ENCODE measurements at places on chromosomes 11 and 22.

DNA sequence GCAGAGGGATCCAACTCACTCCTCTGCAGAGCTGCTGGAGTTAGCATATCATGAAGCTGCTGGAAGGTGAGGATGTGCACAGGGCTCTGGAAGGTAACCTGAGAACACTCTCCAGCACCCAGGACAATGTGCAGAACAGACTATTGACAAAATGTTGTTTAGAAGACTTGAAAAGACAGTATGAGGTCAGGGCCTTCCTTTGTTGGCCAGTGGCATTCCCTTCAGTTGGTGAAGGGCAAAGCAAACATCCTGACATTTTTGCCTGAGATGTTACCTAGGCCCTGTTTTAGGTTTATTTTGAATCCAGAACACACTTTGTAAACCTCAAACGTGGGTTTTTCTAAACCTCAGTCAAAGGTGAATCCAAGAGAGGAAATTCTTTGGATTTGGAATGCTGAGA lies 67.8 kb downstream of the DEPDC5 start:
- no peak for DNase-seq

GRCh38 chr11:42237701-42238235 lies 778.3 kb upstream of the LRRC4C start:
- no peak for DNase-seq

DNA sequence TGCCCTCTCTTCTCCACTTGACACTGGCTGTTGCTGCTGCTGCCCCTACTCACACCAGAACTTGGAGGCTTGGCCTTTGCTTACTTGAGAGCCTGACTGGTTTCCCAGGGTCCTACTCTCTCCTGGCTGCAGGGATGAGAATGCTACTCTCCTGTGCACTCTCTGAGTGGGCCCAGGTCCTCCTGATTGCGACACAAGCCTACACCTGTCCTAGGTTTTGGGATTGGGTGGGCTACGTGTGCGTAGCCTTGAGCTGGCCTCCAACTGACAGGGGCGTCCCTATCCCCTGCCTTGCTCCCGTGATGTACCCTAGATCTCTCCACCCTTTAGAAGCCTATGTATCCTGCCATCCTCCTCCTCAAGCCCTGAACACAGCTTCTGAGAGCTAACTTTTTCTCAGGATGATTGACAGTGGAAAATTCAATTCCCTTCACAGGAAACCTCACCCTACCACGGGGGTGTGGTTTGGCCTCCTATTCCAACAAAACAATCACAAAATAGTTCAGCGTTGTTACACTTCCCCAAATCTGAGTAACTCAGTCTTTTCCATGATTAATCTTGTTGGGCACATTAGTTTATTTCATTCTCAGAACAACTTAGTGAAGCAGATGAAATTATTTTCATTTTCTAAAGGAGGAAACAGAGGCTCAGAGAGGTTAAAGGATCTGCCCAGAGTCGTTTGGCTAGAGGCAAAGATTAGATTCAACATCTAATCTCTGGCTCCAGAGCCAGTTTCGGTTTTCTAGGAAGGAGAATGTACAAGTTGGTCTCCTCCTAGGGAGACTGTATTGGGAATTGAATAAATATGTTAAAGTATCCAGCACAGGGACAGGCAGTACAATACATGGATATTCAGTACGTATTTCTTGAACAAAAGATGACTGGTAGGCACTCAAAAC lies 17.6 kb upstream of the AMOTL1 start:
- DNase-seq = no peak

DNA sequence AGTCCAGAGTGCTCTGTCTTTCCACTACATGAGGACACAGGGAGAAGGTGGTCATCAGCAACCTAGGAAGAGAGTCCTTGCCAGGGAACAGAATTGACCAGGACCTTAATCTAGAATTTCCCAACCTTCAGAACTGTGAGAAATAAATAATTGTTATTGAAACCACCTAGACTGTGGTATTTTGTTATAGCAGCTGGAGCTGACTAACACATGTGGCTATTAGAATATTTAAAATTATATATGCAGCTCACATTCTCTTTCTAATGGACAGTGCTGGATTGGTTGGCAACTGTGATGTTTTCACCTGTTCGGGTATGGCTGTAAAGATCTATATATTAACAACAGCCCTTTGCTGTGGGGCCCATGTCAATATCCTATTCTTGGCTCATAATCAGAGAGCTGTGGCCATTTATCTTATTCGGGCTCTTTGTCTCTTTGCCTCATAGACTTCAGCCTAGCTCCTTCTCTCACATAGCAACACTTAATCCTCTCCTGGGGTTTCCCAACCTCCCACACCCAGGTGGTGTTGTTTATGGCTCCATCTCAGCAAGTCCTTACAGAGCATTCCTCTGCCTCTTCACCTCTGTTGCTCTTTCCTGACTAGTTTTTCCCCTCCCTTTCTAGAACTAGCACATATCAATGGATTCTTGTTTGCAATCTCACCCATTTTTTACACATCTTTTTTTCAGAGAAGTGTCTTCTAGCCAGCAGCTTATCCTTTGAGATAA lies 46.4 kb upstream of the AMOTL1 start:
- peak; percentile 64 for DNase-seq

DNA sequence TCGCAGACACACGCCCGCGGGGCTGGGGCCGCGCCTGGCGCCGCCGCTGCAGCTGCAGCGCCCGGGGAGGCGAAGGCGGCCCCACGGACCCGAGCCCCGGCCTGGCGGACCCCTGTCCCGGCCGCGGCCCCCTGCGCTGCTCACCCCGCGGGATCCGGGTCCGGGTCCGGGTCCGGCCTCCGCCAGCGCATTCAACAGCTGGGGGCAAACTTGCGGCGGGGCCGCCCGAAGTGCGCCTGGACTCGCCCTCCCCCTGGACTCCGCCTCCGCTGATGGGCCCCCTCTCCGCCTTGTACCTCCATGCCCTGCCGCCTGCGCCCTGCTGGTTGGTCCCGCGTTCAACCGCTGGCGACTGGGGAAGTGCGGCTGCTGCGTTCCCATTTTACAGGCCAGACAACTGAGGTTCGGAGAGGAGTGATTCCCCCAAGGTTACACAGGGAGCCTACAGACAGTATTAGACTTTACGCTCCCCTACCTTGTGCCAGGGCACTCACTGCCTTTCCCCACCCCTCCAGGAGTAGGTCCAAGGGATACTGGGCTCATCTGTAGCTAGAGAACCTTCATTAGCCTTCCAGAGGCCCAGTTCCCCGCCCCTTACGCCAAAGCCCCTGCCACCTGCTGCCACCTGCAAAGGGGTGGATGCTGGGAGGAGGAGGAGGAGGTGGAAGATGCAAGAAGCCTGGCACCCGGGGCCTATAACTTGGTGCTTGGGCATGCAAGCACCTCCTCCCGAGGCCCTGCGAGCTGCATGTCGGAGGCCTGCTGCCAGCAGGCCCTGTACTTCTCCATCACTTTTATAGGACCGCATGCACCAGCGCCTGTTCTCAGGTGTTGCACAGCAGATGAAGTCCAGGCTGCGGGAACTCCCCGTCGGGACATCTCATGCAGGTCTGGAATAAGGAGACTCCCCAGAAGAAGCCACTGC lies 694 bp upstream of the ELFN2 start:
- DNase-seq = no peak

- DNase-seq = no peak
These were observed 68.9 kb upstream of the POU2AF2 start for GRCh38 chr11:111176603-111177002.

GRCh38 chr11:44112091-44112821 lies 16.8 kb downstream of the EXT2 start:
- DNase-seq = peak; percentile 33

- DNase-seq = no peak
These were observed at the start of gene LMO2 for GRCh38 chr11:33891714-33892327. TSS of gene LMO2 (minus strand) at chr11:33892076. CDS start at chr11:33869716, 22,360 bp downstream.

GRCh38 chr22:47605886-47606285 lies 843.4 kb downstream of the TBC1D22A start:
- no peak for DNase-seq

DNA sequence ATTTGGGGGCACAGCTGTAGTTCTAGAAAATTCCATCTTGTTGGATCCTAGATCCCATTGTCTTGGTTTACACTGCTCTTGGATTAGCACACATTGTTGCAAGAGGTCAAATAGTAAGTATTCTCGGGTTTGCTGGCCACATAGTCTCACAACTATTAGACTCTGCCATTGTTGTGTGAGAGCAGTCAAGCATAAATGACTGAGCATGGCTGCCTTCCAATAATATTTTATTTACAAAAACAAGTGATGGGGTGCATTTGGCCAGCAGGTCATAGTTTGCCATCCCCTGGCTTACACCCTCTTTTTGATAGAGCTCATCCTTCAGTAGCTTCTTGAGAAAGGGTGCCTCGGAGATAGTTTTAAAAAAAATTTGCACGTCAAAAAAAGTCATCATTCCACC lies 77.9 kb upstream of the ALX4 start:
- no peak for DNase-seq

All from gastrocnemius medialis (tissue), 4 donors.